ENCODE measurements at places on chromosomes 16 and 17. TPM values are rescaled to one million over a fixed set of nuclear protein-coding genes. Genes with fewer than 3 reads are reported as not detected.

The MED31 gene
- total RNA-seq, result 16.9 TPM

The OR3A3 gene
- not detected for total RNA-seq

The SHPK gene
- total RNA-seq, result 12.6 TPM

The SLC46A1 gene
- total RNA-seq, result 11.2 TPM

The CACNA1H gene
- 10.6 TPM for total RNA-seq

The GPR139 gene
- total RNA-seq, result not detected

The CCL1 gene
- not detected for total RNA-seq

The SOST gene
- total RNA-seq, result 0.21 TPM

The SPATA32 gene
- not detected for total RNA-seq

The AANAT gene
- not detected for total RNA-seq

The SLC35G6 gene
- total RNA-seq, result not detected

The SLC5A10 gene
- not detected for total RNA-seq

All from urinary bladder (tissue), 4 donors.